Hepatocyte (in vitro differentiated cells): ENCODE measurements at places on chromosomes 13 and 19. TPM values are rescaled to one million over a fixed set of nuclear protein-coding genes. Genes with fewer than 3 reads are reported as not detected.

DNA sequence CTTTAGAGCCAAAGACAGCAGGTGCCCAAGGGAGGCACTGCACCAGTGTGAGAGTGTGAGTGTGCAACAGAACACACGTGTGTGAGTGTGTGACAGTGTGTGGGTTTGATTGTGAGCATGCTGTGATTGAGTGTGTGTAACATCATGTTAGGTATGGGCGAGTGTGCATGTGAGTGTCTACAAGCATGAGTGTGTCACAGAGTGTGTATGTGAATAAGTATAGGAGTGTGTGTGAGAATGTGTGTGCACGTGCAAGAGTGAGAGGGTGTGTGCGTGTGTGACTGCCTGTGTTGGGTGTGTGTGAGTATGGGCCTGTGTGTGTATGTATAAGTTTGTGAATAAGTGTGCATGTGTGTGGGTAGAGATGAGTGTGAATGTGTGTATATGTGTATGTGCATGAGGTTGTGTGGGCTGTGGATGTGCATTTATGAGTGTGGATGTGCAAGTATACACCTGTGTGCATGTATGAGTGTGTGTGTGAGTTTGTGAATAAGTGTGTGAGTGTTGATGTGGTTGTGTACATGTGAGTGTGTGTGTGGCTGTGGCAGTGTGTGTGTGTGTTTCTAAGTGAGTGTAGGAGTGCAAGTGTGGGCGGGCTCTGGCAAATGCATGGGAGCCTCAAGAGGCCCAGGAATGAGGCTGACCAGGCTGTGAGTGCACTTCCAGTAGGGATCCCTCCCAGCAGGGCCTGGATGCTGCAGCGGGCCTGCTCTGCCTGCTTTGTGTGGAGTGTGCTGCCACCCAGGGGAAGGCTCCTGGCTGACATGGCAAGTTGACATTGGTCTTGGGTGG, 198.4 kb downstream of the COL4A1 start:
- DNase-seq: peak; percentile 91

Gene ATP13A1
- 53.0 and 113 TPM in 2 replicates for total RNA-seq

Gene RLN3
- total RNA-seq: not detected in 2 replicates

DNA sequence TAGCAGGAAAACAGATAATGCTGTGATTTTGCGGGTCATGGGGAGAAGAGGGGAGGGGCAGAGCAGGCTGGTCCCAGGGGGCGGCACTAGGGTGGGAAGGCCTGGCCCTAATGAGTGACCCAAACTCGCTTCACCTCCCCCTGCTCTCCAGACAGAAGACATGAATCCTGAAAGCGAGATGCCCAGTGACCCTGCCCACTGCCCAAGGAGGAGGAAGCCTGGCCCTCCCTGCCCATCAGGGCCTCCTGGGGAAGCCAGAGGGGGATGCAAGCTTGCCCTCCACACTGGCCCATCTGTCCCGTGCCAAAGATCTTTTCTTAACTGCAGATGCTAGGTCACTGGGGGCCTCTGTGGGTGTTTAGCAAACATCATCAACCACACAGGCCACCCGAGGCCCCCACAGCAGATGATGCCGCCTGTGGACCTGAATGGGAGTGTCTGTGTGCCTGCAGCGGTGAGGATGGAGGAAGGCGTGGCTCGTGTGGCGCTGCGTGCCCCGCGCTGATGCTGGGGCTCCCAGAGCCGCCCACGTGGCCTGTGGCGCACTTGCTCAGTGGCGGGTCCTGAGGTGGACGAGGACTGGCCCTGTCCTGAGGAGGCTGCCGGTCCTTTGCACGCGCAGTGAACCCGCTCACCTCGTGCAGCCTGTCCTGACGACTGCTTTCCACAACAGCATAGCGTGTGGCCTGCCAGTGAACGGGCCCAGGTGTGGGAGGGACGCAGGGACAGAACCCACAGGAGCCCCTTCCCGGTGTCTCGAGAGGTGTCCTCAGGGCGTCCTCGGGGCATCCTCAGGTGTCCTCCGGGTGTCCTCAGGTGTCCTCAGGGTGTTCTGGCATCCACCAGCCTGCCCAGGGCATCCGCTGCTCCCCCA, 80.5 kb upstream of the MCF2L start:
- no peak for DNase-seq

DNA sequence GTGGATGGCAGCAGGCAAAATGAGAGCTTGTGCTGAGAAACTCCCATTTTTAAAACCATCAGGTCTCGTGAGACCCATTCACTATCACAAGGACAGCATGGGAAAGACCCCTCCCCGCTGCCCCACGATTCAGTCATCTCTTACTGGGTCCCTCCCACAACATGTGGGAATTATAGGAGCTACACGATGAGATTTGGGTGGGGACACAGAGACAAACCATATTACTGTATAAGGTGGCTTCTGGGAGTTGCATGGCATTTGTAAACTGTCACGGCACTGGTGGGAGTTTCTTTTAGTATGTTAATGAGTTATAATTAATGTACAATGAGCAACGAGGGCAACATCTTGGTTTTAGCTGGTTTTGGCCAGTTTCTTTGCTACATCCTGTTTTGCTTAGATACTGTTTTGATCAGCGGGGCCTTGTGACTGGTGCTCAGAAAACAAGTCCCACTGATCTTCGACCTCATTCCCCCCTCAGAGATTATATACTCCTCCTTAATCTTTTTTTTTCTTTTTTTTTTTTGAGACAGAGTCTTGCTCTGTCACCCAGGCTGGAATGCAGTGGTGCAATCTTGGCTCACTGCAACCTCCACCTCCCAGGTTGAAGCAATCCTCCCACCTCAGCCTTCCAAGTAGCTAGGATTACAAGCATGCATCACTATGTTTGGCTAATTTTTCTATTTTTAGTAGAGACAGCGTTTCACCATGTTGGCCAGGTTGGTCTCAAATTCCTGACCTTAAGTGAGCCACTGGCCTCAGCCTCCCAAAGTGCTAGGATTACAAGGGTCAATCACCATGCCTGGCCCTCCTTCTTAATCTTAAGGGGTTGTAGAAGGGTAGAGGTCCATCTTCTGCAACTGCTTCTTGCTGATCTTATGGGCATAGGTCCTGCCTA, 21.3 kb upstream of the ZNF599 start:
- no peak for DNase-seq

- peak; percentile 91 for DNase-seq
Observed at GRCh38 chr19:55460670-55461258, 678 bp downstream of the ISOC2 start.

Gene KLK8
- total RNA-seq: 0.16 and 0.87 TPM in 2 replicates

DNA sequence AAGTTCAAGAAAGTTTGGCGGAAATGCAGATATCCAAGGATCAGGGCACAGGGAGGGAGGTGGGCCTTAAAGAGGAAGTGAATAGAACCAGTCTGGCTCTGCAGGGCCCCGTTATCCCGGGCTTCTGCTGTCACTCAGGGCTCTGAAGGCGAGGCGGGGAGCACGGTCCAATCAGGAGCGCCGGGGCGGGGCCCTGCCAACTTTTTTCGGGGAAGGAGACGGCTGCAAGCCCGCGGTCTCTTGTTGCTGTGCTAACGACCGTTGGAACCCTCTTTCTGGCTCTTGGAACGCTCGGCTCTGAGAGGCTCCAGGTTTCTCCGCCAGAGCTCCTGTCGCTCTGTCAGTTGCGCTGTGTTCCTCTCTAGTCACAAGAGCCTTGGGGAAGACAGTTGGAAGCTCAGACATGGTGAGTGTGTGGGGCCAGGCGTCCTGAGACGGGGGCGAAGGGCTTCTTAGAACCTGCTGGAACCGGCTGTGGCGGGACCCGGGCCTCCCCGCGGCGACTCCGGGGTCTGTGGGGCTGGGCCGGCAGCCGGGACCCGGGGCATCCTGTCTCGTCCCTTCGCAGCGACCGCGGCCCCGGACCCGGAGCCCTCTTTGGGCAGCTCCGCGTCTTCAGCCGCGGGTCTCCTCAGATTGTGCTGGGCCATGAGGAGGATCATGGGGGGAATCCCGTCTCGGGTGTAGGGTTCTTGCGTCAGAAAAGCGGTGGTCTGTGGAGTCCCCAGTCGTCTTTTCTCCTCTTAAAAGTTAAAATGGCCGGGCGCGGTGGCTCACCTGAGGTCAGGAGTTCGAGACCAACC, 27.7 kb downstream of the ZNF844 start:
- DNase-seq: peak; percentile 89

DNA sequence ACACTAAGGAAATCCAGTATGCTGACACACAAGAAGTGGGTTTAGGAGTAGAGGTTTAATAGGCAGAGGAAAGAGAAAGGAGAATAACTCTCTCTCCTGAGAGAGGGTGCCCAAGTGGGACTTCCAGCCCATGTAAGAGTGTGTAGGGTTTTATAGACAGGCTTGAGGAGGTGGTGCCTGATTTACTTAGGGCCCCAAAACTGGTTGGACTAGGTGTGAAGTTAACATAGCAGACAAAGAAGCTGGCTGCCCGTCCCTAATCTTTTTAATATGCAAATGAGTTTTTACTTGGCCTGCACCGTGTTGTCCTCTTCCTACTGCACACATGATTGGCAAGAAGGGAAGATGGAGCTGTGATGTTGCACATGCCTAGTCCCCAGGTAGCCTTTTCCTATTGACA, 752.5 kb upstream of the SLITRK5 start:
- DNase-seq: no peak

DNA sequence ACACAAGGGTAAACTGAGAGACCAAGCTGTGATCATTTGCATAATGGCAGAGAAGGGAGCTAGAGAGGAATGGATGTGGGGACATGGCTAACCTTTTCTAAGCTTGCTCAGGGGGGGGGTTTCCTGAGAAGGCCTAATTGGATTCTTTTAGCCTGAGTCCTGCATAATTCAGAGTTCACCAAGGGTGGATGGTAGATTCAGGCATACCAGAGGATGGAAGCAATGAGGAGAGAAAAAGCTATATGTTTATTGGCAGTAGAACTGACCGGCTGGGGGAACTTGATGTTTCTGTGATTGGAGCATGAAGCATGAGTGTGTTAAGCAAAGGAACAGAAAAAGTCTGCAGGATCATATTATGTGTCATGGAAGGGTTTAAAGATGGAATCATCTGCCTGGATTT, 65.9 kb upstream of the KLF12 start:
- no peak for DNase-seq

Gene FAM124A
- total RNA-seq: 0.60 and 0.64 TPM in 2 replicates

DNA sequence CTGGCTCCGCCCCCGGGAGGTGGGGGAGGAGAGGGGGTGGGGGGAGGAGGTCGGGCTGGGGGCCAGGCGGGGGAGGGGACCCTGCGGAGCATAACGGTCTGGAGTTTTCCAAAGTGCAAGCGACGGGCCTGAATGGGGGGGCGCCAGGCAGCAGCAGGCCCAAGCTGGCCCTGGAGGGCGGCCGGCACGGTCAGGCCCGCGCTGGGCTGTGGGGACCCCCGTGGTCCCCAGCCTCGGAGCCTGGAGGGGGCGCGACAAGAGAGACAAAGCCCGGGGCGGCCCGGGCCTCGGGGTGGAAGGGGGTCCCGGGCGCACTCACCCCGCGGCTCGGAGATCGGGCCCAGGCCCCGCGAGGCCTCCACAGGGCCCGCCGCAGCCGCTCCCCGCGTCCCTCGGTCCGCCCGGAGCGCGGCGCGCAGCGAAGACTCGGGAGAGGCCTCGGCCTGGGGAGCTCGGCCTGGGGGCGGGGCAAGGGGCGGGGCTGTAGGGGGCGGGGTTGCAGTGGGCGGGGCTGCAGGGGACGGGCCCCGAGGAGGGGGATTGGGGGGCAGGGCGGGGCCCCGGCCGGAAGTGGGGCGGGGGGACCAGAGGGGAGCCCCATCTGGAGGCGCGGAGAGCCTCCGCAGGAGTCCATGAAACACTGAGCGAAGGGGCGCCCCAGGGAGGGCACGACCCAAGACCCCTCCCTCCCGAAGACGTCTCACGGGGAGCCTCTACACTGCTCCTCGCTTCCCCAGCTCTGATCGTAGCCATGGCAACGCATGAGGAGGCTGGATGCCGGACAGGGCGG, 47.6 kb downstream of the PTPRS start:
- peak; percentile 89 for DNase-seq
